Brain pericyte (primary cell): ENCODE measurements at places on chromosomes 13 and 19.

- DNase-seq, result no peak
These were observed 335 bp upstream of the ZNF607 start for GRCh38 chr19:37719927-37720265.

GRCh38 chr13:112330479-112331381 is 45.4 kb upstream of the SPACA7 start:
- no peak for DNase-seq

DNA sequence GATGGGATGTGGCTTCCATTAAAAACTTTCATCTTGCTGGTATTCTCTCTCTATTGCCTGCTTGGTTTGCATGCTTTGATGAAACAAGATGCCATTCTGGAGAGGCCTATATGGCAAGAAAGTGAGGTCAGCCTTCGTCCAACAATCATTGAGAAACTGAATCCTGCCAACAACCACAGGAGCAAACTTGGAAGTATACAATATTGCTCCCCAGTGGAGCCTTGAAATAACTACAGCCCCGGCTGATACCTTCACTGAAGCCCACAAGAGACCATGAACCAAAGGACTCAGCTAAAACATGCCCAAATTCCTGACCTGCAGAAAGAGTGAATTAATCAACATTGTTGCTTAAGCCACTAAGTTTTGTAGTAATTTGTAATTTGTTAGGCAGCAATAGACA is 82.5 kb upstream of the FGF14 start:
- DNase-seq, result no peak

DNA sequence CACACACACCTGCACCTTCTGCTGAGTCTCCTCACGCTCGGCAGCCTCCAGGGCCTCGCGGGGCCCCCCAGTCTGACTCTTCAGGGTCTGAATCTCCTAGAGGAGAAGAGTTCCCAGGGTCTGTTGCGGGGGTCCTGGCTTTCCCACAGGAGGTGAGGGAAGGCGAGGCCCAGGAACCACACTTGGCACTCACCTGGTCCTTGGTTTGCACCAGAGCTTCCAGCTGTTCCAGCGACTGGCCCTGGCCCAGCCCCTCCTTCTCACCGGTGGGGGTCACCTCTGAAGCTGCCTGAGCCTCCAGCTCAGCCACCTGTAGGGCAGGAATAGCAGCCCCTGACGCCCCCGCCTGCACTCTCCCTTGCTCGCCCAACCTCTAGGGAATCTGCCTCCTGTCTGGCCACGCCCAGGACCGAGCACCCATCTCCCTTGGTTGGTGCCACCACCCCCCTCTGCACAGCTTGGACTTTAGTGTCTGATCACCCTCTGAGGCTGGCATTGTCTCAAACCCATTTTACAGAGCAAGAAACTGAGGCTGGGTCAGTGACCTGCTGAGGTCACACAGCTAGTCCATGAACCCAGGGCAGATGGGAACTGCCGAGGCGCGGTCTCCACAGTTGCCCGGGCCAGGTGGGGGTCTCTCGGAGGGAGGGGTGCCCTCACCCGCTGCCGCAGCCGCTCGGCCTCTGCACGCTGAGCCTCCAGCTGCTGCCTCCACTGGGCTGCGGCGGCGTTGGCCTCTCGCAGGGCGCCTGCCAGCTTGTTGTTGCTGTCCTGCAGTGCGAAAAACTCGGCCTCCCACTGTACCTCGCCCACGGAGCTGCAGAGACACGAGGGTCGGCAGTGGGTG is 9.5 kb downstream of the HOMER3 start:
- DNase-seq, result no peak

- no peak for DNase-seq
These were observed 598.6 kb upstream of the PCDH20 start for GRCh38 chr13:62014299-62014698.

GRCh38 chr13:60986301-60986700 is 429.3 kb downstream of the PCDH20 start:
- no peak for DNase-seq

DNA sequence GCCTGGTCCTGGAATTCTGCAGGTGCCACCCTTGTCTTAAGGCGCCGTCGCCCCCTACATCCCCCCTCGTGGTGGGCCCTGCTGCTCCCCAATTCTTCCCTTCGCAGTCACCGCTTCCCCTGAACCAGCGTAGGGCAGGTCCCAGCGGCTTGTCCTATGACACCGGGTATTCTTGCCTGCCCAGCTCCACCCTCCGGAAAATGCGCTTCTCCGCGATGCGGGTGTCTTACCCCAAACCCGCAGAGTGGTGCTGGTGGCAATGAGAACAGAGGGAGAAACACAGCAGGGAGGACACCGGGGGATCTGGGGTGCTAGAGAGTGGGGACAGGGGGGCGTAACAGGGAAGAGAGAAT is 9.0 kb downstream of the ZNF808 start:
- DNase-seq, result no peak

DNA sequence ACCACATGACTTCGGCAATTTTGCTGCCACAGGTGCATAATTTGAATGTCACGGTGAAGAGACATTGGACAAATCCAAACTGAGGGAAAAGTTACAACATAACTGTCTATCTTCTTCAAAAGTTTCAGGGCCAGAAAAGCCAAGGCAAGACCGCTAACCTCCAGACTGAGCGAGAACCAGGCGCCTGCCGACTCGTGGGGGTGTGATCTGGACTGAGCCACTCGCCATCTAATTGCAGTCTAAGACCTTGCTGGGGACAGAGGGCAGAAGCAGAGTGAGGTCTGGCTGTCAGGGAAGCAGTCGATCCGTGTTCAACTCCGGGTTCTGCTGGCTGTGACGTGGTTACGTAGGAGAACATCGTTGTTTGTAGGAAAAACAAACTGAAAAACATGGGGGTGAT is 88.6 kb downstream of the SPACA7 start:
- DNase-seq, result no peak

- DNase-seq, result no peak
These were observed 5.2 kb downstream of the CADM4 start for GRCh38 chr19:43634506-43634871.

GRCh38 chr13:74646091-74646490 is 511.9 kb upstream of the KLF12 start:
- no peak for DNase-seq

GRCh38 chr19:30056580-30056979 is 114.5 kb downstream of the URI1 start:
- DNase-seq, result no peak

DNA sequence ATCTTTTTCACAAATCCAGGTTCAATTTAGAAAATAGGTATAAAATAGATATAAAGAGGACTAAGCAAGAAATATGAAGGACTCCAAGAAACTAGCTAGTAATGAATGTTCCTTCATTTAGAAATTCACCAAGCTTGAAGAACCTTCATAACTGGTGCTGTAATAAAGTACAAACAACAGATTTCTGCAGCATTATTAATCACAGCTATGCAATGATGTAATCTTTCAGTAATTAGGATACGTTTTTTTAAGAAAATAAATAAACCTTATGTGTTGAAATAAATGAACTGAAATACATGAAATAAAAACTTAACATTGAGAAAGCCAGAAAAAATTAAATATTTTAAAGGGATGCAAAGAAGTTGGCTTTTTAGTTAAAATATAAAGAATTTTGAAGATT is 236.1 kb downstream of the RGCC start:
- DNase-seq, result no peak

GRCh38 chr19:5149932-5150901 is 181.3 kb downstream of the KDM4B start:
- no peak for DNase-seq

- no peak for DNase-seq
These were observed 17.4 kb downstream of the NMRK2 start for GRCh38 chr19:3949997-3950859.

GRCh38 chr13:27251166-27252091 is at the start of gene RPL21:
TSS of gene RPL21 (plus strand) at chr13:27251558. CDS start at chr13:27253777, 2,219 bp downstream.
- peak; percentile 95 for DNase-seq

- DNase-seq, result no peak
These were observed 51.8 kb downstream of the TM9SF2 start for GRCh38 chr13:99553033-99553432.

- no peak for DNase-seq
These were observed 2.3 kb downstream of the ERF start for GRCh38 chr19:42252365-42253244.

DNA sequence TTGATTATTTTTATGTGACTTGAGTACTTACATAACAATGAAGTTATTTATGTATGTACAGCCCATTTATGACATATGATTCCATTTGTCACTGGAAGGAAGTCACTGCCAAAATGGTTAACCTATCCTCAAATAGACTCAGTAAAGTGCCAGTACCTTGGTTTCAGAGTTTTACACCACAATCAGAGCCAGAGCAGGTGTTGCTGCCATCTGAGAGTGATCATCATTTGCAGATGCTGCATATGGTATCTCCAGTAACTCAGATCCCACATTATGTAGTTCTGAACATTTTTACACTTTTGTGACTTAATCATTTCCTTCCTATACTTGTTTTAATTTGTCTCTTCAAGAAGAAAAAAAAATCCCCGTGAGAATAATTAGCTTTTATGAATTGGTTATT is 313.3 kb downstream of the HS6ST3 start:
- DNase-seq, result no peak

DNA sequence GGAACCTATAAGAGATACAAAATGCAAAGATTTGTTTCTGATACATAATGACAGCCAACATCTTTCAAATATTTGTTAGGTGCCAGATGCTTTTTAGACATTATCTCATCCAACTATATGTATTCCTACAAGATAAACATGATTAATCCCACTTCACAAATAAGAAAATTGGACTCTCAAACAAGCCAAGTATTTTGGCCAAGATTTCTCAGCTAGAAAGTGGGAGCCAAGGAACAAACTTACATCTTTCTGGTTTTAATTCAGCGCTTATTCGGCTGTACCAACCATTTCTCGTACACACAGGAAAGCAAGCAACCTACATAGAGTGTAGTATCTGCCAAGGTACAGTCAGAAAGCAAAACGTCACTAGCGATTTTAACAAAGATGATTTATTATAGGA is 85.7 kb upstream of the SERP2 start:
- DNase-seq, result no peak

DNA sequence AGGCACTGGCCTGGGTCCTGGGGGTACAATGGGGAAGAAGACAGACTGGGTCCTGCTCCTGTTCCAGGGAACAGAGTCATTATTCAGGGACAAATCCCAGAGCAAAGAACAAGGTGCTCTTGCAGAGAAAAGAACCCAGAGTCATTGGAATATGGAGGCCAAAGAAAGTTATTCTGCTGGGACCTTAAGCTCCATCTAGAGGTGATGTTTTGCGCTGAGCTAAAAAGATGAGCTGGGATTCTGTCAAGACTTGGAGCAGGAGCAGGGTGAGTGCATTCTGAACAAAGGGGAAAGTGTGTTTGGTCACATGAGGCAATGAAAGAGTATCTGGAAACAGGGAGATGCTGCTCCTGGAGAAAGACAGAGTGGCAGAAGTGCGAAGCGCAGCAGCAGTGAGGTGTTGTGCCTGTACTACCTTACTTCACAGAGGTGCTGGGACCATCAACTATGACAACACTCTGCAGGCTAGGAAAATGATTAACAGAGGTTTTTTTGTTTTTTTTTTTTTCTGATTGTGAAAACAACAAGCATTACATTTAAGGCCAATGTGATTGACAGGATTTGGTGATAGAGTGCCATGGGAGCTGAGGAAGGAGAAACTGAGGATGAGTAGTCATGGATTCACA is 95.3 kb upstream of the TNFSF11 start:
- DNase-seq, result no peak

- no peak for DNase-seq
These were observed 128.3 kb upstream of the FRY start for GRCh38 chr13:31903111-31903815.

- DNase-seq, result no peak
These were observed 4.9 kb downstream of the CSNK1G2 start for GRCh38 chr19:1945899-1946298.

GRCh38 chr13:69283837-69284236 is 823.8 kb upstream of the ATXN8OS start:
- no peak for DNase-seq

- peak; percentile 40 for DNase-seq
These were observed 249.4 kb downstream of the PCCA start for GRCh38 chr13:100338275-100338674.

GRCh38 chr19:41426116-41426841 is 895 bp downstream of the B3GNT8 start:
- no peak for DNase-seq

- no peak for DNase-seq
These were observed 165.8 kb downstream of the DIAPH3 start for GRCh38 chr13:59997976-59998375.

DNA sequence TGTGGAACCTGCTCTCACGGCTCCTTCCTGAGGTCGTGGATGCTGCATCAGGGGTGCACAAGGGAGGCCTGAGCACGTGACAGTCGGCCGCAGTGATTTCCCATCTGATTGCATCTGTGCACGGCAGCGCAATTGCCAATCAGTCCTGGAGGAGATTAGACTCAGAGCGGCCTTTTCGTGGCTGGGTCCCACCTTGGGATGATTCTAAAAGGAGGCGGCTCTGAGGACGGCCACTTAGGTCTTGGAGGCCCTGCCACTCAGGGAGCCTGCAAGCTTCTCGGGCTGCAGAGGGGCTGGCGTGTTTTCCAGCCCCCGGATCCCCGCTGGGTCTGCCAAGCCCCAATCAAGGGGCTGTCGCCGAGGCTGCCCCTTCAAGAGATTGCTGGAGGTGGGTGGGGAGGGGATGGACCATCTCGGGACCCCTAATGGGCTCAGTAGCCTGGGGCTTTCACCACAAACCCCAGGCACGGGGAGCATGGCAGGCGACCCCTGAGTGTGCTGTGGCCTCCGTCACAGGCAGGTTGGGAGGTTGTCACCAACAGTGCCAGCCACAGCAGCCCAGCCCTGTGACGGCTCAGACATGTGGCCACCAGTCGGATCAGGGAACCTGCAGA is 51.6 kb downstream of the SOX1 start:
- no peak for DNase-seq

- no peak for DNase-seq
These were observed 58.7 kb upstream of the KLF5 start for GRCh38 chr13:73000027-73000674.

DNA sequence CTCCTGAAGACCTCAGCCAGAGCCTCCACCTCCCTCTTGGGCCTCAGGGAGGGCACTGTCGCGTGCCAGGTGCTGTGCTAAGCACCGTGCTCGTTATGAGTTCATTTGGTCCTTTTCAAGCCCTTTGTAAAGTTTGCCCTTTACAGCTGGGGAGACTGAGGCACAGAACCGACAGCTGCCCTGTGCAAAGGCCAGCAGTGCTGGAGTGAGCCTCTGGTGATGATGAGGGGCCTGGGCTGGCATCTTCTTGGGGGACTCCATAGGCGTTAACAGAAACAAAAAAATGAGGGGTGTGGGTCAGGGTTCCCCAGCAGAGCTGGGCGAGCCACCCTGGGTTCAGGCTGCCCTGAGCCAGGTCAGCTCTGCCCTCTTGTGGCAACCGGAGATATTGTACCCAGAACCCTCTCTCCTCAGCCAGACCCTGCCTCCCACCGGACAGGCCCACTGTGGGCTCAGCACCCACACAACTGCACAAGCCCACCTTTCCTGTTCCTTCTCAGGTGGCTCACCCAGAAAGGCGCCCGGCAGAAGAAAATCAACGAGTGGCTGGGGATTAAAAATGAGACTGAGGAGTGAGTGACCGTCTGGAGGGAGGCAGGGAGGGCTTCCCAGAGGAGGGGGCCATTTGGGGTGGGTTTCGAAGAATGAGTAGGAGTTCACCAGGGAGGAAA is 5.5 kb upstream of the IFI30 start:
- no peak for DNase-seq
